ENCODE measurements at places on chromosomes 16 and 17. TPM values are rescaled to one million over a fixed set of nuclear protein-coding genes. Genes with fewer than 3 reads are reported as not detected.

DNA sequence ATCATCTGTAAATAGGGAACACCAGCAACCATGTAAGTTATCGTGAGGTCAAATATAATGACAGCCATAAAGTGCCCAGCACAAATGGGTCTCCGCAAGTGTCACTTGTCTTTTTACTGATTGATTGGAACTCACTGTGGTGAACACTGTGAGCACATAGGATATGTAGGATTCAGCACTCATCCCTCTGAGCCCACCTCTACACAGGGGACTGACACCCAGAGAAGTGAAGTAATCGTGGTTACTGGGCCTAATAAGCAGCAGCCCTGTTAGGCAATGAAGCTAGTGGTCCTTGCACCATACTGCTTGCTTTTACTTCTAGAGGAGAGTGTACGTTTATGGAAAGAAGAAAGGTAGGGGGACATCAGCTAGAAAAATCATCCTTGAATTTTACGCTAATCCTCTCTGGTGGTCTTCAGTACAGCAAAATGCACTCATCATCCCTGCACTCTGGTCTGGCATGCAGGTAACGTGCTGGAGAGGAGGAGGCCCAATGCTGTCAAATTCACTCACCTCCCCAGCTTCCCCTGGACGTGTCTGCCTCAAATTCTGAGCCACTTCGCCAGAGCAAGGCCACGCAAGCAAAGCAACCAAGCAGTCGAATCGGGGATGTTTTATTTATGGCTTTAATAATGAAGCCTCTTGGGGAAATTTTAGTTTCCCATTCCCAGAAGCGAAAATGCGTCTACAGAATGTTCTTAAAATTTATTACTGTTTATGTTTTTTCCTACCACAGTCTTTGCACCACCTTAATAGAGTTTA, 74.7 kb downstream of the YPEL2 start:
- H3K27me3 ChIP-seq: no peaks in the 10 kb centered on the region
- peaks cover 18% of the 10 kb centered on the region for H3K4me1 ChIP-seq
- H3K27ac ChIP-seq: no peak overlapping the region
- peaks cover 4% of the 10 kb centered on the region for H3K36me3 ChIP-seq
- DNase-seq: no peak

The TPSG1 gene
- total RNA-seq: 0.67 TPM

The SOX15 gene
- total RNA-seq: 0.13 TPM

DNA sequence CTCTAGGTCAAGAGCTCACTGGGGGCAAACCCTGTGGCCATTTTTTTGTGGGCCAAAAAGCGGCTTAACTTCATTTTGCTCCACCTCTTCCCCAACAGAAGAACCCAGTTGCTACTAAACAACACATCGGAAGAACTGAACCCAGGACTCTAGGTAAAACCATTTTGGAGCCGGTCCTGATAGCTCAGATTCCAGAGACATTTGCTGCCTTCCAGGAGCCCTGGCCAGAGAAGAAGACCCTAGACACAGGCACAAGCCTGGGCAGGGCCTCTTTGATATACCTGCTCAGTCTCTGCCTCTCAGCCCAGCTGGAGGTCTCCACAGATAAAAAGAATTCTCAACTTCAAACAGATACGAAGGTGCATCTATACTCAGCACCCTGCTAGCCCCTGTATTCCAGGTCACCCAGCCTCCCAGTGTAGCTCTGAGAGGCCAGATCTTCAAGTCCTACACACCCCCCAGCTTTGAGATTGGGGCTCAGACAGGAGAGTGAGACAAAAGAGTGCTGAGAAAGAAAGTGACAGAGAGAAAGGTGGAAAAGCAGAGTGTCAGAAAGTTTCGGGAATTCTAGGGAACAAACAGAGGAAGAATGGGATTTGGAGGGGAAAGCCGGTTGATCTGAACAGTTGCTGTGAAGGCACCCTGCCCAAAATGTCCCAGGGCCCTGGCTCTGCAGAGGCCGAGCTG, 6.6 kb upstream of the HOXB9 start:
- DNase-seq: no peak
- no peak overlapping the region for H3K27ac ChIP-seq
- H3K36me3 ChIP-seq: no peaks in the 10 kb centered on the region
- no peaks in the 10 kb centered on the region for H3K4me1 ChIP-seq
- peaks cover 98% of the 10 kb centered on the region for H3K27me3 ChIP-seq

DNA sequence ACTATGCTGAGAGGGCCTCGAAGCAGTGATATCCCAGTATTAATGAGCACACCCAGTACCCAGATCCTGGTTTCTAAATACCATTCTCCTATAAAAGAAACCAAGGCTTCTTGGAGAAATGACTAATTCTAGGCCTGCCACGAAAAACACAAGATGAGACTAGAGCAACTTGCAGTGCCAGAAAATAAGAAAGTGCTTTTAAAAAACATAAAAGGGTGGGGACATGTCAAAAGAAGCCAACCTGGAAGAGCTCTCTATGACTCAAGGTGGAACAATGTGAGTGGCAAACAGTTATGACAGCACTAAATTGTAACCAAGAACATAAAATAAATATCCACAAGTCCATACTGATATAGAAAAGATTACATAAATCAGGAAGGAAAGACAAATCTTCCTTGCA, 153.2 kb upstream of the KCNJ18 start:
- H3K36me3 ChIP-seq: no peaks in the 10 kb centered on the region
- H3K27ac ChIP-seq: no peak overlapping the region
- no peaks in the 10 kb centered on the region for H3K4me1 ChIP-seq
- H3K27me3 ChIP-seq: no peaks in the 10 kb centered on the region
- no peak overlapping the region for H3K4me3 ChIP-seq

DNA sequence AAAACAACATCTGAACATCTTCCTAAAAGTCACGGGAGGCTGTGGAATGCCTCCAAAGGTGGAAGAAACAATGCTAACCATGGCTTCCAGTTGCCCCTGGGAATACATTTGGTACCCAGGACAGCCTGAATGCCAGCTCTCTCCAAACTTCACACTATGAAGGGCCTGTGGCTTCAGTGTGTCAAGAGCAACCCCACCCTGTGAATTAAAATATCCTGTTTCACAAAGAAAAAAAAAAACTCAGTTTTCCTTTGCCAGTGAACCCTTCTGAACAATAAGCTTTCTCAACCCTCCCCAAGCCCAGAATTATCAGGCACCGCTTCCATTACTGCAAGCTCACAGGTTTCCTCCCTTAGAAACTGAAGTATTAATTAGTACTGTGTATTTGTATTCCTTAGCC, 69.8 kb downstream of the SLC39A11 start:
- H3K4me1 ChIP-seq: no peaks in the 10 kb centered on the region
- H3K36me3 ChIP-seq: no peaks in the 10 kb centered on the region
- no peak overlapping the region for H3K4me3 ChIP-seq

The SLC25A39 gene
- 108 TPM for total RNA-seq

- H3K36me3 ChIP-seq: no peaks in the 10 kb centered on the region
- no peaks in the 10 kb centered on the region for H3K4me1 ChIP-seq
- H3K4me3 ChIP-seq: no peak overlapping the region
- no peak overlapping the region for H3K27ac ChIP-seq
- no peak for DNase-seq
- H3K27me3 ChIP-seq: no peaks in the 10 kb centered on the region
These were observed 113.2 kb downstream of the GSG1L start for GRCh38 chr16:27950206-27950887.

The ZSCAN10 gene
- total RNA-seq: not detected

DNA sequence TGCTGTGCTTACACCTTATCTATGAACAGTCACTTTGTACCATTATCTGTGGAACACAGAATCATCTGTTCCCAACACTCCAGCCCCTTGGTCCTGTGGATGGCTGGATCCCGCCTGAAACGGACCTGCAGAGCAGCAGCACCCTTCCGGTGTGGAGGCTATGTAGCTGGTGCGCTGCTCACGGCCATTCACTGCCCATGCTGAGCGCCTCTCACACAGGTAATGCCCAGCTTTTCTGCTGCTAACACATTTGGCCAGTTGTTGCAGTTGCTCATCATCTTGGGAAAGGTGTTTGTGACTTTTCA, 11.4 kb upstream of the PLK1 start:
- DNase-seq: no peak
- no peaks in the 10 kb centered on the region for H3K27me3 ChIP-seq
- H3K4me1 ChIP-seq: no peaks in the 10 kb centered on the region
- no peaks in the 10 kb centered on the region for H3K36me3 ChIP-seq
- no peak overlapping the region for H3K4me3 ChIP-seq
- H3K27ac ChIP-seq: no peak overlapping the region

GRCh38 chr16:27417047-27417671, 15.2 kb downstream of the IL21R start:
- no peaks in the 10 kb centered on the region for H3K4me1 ChIP-seq
- H3K27me3 ChIP-seq: no peaks in the 10 kb centered on the region
- H3K36me3 ChIP-seq: no peaks in the 10 kb centered on the region
- H3K27ac ChIP-seq: no peak overlapping the region
- H3K4me3 ChIP-seq: no peak overlapping the region

DNA sequence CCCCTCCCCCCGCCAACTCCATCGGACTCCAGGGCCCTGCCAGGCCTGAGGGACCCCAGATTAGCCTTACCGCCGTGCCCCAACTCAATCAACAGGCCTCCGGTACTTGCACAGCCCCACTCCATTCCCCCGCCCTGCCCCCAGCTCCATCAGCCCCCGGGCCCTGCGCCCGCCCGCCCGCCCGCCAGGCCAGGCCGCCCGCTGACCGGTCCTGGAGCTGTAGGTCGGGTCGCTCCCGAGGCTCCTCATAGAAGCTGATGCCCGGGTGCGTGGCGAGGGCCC, 308 bp downstream of the GTF3C1 start:
- no peaks in the 10 kb centered on the region for H3K36me3 ChIP-seq
- H3K27me3 ChIP-seq: no peaks in the 10 kb centered on the region

The CCL5 gene
- 0.72 TPM for total RNA-seq

GRCh38 chr16:49497466-49497865, 123.9 kb downstream of the C16orf78 start:
- no peak overlapping the region for H3K27ac ChIP-seq
- no peak for DNase-seq
- H3K27me3 ChIP-seq: no peaks in the 10 kb centered on the region
- no peaks in the 10 kb centered on the region for H3K36me3 ChIP-seq

The CCL17 gene
- not detected for total RNA-seq

- no peaks in the 10 kb centered on the region for H3K27me3 ChIP-seq
- peaks cover 5% of the 10 kb centered on the region for H3K4me1 ChIP-seq
- no peak for DNase-seq
- H3K4me3 ChIP-seq: no peak overlapping the region
- peak overlapping the region; percentile 20 for H3K27ac ChIP-seq
- no peaks in the 10 kb centered on the region for H3K36me3 ChIP-seq
These were observed 32.3 kb downstream of the FBXO31 start for GRCh38 chr16:87351320-87351698.

GRCh38 chr17:60959696-60960095, 282.0 kb downstream of the BCAS3 start:
- no peak overlapping the region for H3K4me3 ChIP-seq
- H3K4me1 ChIP-seq: no peaks in the 10 kb centered on the region

DNA sequence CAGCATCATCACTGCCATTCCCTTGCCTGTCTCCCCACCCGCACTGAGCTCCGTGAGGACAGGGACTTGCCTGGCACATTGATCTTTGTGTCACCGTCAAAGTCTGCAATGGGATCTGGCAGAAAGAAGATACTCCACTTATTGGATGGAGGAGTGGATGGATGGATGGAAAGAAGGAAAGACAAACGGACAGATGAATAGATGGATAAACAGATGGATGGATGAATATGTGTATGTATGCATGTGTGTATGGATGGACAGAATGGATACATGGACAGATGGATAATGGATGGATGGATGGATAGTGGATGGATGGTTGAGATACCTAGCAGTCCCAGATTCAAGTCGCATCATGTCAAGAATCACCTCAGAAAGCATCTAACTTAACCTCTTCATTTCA, 99.9 kb downstream of the SDK2 start:
- H3K4me3 ChIP-seq: no peak overlapping the region
- H3K36me3 ChIP-seq: no peaks in the 10 kb centered on the region
- no peak for DNase-seq
- H3K4me1 ChIP-seq: no peaks in the 10 kb centered on the region

- H3K27ac ChIP-seq: no peak overlapping the region
- H3K4me3 ChIP-seq: no peak overlapping the region
- H3K27me3 ChIP-seq: no peaks in the 10 kb centered on the region
- no peaks in the 10 kb centered on the region for H3K4me1 ChIP-seq
- H3K36me3 ChIP-seq: no peaks in the 10 kb centered on the region
- DNase-seq: peak; percentile 81
These were observed 30.0 kb upstream of the RNF43 start for GRCh38 chr17:58447039-58447975.

The XYLT1 gene
- 12.5 TPM for total RNA-seq

- no peaks in the 10 kb centered on the region for H3K36me3 ChIP-seq
- H3K4me1 ChIP-seq: no peaks in the 10 kb centered on the region
- no peak for DNase-seq
- H3K4me3 ChIP-seq: no peak overlapping the region
These were observed 26.9 kb downstream of the ATAD5 start for GRCh38 chr17:30858556-30859250.

DNA sequence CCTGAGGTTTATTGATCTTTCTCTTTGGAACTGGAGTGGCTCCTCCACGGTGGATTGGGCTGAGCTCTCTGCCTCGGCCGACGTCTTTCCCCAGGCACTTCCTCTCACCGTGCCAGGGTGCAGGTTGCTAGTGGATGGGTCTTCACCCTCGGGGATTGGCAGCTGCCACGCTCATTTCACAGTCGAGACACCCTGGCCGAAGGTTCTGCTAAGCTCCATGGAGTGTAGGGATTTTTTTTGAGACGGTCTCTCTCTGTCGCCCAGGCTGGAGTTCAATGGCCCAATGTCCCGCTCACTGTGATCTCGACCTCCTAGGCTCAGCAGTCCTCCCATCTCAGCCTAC, 280.8 kb downstream of the SEC14L1 start:
- DNase-seq: no peak
- no peaks in the 10 kb centered on the region for H3K27me3 ChIP-seq
- H3K4me3 ChIP-seq: no peak overlapping the region
- H3K4me1 ChIP-seq: peaks cover 67% of the 10 kb centered on the region
- no peaks in the 10 kb centered on the region for H3K36me3 ChIP-seq
- H3K27ac ChIP-seq: peak overlapping the region; percentile 86

GRCh38 chr16:6374821-6375220, 957.8 kb upstream of the RBFOX1 start:
- H3K36me3 ChIP-seq: no peaks in the 10 kb centered on the region
- no peak for DNase-seq
- H3K27me3 ChIP-seq: no peaks in the 10 kb centered on the region
- no peaks in the 10 kb centered on the region for H3K4me1 ChIP-seq
- no peak overlapping the region for H3K27ac ChIP-seq
- H3K4me3 ChIP-seq: no peak overlapping the region

GRCh38 chr16:30018731-30019158, 4.3 kb upstream of the C16orf92 start:
- DNase-seq: no peak
- H3K36me3 ChIP-seq: no peaks in the 10 kb centered on the region
- no peak overlapping the region for H3K4me3 ChIP-seq
- no peak overlapping the region for H3K27ac ChIP-seq
- no peaks in the 10 kb centered on the region for H3K27me3 ChIP-seq
